Stimulated activated CD4-positive, alpha-beta T cell treated with anti-CD3 and anti-CD28 coated beads, Interleukin-2, amount 100 ng/mL, for 24 hours (primary cell): ENCODE measurements at places on chromosomes 5 and 9.

DNA sequence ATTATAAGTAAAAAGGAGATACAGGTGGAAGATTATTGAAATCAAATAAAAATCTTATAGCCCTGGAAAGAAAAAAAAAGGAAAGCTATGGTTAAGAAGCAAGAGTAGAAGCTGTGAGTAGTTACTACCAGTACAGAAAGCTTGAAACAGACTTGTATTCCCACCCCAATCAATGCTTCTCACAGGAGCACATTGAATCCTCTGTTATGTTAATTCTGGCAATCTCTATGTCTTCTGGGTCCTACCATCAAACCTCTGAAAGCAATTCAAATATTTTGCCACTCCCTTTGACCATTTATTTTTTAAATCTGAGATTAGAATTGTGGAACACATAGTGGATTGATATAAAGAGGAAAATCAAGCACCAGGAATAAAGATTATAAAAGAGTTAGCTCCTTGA, 186.5 kb downstream of the MEF2C start:
- no peak for DNase-seq

DNA sequence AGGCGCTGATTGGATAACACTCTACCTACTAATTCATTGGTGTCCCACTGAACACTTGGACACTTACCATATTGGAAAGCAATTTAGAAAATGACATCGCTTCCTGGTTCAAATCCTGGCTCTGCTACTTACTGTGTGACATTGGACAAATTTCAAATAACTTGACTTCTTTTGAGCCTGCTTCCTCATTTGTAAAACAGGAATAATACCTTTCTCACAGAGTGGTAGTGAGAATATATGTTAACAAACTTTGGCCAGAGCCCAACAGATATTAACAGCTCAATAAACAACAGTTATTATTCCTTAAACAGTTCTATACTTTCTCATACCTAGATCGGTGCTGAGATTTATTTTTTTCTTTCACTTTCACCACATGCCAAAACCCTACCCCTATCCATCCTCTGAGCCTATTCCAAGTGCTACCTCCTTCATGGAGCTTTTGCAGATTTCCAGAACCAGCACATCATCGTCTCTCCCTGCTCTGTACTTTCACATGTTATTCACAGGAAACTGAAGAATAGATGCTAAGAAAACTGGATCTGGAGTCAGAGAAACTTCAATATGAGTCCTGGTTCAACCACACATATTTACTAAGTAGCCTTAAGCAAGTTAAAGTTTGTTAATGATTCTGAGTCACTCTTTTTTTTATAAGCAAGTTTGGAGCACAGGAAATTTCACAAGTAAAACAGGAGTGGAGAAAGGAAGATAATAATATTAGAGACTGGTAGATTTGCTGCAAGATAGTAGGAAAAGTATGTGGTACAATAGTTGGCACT, 92.3 kb downstream of the STRBP start:
- no peak for DNase-seq

GRCh38 chr5:40240671-40241070, 439.0 kb upstream of the PTGER4 start:
- DNase-seq = no peak

DNA sequence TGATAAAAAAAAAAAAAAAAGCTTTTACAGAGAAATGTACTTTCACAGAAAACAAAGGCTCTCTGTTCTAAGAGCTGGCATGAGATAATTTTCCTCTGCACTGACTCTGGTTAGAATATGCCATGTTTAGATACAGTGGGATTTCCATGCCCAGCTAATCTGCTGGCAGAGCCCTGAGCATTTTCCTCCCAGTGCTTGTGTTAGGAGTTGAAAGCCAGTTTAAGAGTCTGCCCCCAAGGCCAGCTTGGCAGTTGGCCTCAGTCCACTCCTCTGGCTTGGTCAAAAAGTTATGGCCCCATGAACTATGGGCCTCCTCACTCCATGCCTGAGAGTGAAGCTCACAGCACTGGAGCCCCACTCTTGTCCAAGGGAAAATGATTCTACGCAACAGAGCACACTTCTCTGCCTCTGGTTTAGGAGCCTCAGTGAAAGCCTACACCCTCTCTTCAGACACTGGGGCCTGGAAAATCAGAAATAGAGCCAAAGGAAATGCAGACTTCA, 21.9 kb downstream of the MOCS2 start:
- no peak for DNase-seq

DNA sequence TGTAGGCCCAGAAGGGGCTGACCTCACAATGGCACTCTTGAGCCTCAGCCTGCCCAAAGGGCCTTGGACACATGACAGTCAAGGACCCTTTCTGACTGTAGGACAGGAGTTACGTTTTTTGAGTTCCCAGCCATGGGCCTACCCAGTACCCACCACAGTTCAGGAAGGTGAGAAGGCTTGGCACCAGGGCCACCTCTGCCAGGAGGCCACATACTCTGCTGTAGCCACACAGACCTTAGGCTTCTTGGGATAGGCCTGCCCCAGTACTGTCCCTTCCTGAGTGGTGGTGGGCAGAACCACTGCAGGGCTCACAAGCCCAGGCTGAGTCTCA, 12.8 kb downstream of the PDLIM4 start:
- DNase-seq = no peak
